Neuronal stem cell (in vitro differentiated cells): ENCODE measurements at places on chromosomes 11 and 22.

DNA sequence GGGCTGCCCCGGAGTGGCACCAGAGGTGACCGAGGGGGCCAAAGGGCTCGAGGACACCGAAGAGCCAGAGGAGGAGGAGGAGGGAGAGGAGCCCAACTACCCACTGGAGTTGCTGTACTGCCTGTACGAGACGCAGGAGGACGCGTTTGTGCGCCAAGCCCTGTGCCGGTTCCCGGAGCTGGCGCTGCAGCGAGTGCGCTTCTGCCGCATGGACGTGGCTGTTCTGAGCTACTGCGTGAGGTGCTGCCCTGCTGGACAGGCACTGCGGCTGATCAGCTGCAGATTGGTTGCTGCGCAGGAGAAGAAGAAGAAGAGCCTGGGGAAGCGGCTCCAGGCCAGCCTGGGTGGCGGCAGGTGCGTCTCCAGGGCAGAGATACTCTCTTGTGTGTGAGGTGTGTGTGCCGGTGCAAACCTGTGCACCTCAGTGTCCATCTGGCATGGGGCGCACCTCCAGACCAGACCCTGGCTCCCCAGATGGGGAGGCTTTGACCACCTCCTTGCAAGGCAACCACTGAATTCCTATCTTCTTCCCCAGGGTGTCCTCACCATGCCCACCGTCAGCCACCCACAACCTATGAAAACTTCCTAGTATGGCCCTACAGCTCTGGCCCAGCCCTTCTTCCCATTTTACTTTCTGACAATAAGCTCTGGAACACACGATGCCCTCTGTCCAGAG lies 3.4 kb downstream of the NLRP6 start:
- no peak for DNase-seq
- peaks cover 21% of the 10 kb centered on the region for H3K4me1 ChIP-seq
- no peaks in the 10 kb centered on the region for H3K36me3 ChIP-seq

GRCh38 chr11:119888119-119888518 lies 159.1 kb upstream of the NECTIN1 start:
- peaks cover 36% of the 10 kb centered on the region for H3K27me3 ChIP-seq
- no peak overlapping the region for H3K27ac ChIP-seq
- no peaks in the 10 kb centered on the region for H3K4me1 ChIP-seq
- no peak for DNase-seq
- no peak overlapping the region for H3K4me3 ChIP-seq

DNA sequence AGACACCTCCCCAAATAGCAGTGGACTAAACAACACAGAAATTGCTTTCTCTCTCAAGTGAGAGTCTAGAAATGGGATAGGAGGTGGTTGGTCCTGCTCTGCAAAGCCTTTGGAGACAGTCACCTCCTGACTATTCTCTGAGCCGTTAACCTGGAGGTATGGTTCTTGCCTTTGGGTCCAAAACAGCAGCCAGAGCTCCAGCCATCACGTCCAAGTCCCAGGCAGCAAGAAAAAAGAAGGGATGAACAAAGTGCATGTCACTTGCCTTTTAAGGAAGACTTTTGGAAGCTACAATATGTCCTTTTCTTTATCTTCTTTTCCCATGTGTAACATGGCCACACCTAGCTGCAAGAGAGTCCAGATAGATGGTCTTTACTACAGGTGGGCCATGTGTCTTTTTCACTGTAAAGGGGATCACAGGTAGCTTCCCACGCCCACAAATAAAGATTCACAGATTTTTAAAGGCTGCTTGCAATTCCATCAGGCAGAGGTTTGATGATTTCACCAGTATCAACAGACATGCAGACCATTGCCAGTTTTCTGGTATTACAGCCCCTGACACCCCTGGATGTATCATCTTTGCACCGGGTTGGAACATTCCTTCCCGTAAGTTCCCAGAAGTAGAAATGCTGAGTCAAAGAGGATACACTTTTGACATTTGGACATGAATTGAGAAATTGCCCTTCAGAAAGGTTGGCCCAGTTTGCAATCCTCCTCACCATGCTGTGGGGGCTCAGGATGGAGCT lies 66.0 kb downstream of the MYEOV start:
- H3K27ac ChIP-seq = no peak overlapping the region
- no peaks in the 10 kb centered on the region for H3K36me3 ChIP-seq
- no peak for DNase-seq
- H3K4me3 ChIP-seq = no peak overlapping the region
- H3K27me3 ChIP-seq = no peaks in the 10 kb centered on the region

DNA sequence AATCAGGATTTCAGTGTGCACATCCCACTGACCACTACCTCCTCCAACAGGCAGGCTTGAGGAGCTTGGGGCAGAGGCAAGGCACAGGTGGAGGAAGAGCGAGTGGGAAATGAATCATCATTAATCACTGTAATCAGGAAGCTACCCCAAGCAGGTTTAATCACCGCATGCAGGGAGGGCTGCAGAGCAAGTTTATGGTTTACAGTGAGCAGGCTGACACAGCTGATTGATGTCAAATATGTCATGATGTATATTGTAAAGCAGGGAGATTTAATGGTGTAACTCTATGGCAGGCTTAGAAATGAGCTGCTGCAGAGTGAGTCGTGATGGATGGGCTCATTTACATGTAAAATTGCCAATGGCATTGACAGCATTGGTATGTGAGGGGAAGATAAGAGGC lies 441.0 kb downstream of the NTM start:
- DNase-seq = no peak
- H3K27me3 ChIP-seq = no peaks in the 10 kb centered on the region
- H3K4me3 ChIP-seq = no peak overlapping the region
- H3K4me1 ChIP-seq = peaks cover 5% of the 10 kb centered on the region
- no peak overlapping the region for H3K27ac ChIP-seq

- no peaks in the 10 kb centered on the region for H3K27me3 ChIP-seq
- no peak for DNase-seq
- no peak overlapping the region for H3K4me3 ChIP-seq
- H3K36me3 ChIP-seq = no peaks in the 10 kb centered on the region
Observed at GRCh38 chr11:103622296-103622695, 414.1 kb upstream of the DDI1 start.

GRCh38 chr11:123800036-123800435 lies 6.1 kb downstream of the OR6M1 start:
- H3K27ac ChIP-seq = no peak overlapping the region
- H3K36me3 ChIP-seq = no peaks in the 10 kb centered on the region
- no peaks in the 10 kb centered on the region for H3K27me3 ChIP-seq

DNA sequence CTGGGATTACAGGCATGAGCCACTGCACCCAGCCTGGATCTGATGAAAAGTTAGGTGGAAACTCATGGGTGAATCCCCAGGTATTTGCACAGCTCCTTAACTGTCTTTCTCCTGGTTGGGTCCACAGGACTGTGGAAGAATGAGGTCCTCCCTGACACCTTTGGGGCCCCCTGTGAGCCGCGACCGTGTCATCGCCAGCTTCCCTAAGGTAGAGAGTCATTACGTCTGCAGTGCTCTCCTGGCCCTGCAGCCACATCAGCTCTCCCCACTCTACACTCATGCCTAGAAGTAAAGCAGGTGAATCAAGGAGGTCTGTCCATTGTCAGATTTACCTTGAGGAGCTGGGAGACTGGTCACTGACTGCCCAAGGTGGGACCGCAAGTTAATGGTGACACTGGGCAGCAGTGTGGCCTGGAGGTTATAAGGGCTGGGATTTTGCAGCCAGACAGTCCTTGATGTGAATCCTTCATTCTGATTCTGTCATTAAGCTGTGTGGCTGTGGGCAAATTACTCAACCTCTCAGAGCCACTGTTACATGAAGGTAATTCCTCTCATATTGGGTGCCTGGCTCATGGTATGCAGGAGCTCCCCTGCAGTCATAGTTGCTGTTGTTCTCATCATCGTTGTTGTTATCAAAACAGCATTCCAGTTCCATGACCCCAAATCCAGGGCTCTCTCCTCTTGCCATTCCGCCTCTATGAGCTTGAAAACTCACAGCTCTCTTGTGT lies 1.4 kb downstream of the RAB36 start:
- peaks cover 17% of the 10 kb centered on the region for H3K4me1 ChIP-seq
- no peaks in the 10 kb centered on the region for H3K27me3 ChIP-seq
- no peak for DNase-seq
- H3K27ac ChIP-seq = no peak overlapping the region
- H3K36me3 ChIP-seq = no peaks in the 10 kb centered on the region
